Stimulated activated CD8-positive, alpha-beta memory T cell treated with anti-CD3 and anti-CD28 coated beads, Interleukin-7, amount 100 ng/mL, for 24 hours (primary cell): ENCODE measurements at places on chromosomes 12 and 14.

DNA sequence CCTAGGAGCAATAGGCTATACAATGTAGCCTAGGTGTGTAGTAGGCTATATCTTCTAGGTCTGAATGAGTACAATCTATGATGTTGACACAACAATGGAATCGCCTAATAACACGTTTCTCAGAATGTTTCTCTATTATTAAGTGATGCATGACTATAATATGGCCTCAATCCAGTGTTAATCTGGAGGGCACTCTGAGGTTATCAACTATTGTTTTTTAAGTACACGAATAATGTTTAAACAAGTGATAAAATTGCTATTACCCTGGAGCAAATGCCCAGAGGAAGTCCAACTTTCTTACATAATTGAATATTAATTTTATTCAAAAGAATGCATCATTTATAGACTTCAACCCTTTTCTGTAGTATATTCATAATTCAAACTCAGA, 16.4 kb upstream of the CNIH1 start:
- DNase-seq: no peak

DNA sequence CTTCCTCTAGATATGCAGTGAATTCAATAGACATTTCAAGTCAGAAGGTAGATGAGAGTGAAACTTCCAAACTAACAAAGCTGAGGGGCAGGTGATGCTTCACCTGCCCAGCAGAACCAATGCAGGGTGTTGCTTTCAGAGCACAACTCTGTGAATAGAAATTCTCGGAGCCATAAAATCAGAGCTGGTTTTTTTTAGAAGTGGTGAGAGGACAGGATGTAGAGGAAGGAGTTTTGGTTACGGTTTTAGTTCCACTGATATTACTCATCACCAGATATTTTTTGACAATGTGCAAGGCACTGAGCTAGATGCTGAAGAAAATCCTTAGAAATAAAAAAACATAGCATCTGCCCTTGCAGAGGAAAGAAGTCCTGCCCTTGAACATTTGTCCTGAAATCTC, 62.2 kb downstream of the BMP4 start:
- no peak for DNase-seq

GRCh38 chr12:113469224-113469948, 2.3 kb downstream of the LHX5 start:
- no peak for DNase-seq

DNA sequence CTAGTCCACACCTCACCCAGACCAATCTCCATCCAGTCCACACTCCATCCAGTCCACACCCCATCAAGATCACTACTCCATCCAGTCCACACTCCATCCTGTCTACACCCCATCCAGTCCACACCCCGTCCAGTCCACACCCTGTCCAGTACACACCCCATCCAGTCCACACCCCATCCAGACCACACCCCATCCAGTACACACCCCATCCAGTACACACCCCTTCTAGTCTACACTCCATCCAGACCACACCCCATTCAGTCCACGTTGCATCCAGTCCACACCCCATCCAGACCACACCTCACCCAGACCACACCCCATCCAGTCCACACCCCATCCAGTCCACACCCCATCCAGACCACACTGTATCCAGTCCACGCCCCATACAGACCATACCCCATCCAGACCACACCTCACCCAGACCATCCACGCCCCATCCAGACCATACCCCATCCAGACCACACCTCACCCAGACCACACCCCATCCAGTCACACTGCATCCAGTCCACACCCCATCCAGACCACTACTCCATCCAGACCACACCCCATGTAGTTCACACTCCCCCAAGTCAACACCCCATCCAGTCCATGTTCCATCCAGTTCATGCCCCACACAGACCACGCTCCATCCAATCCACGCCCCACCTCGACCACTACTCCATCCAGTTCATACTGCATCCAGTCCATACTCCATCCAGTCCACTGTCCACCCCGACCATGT, 116.6 kb upstream of the RTL1 start:
- no peak for DNase-seq

DNA sequence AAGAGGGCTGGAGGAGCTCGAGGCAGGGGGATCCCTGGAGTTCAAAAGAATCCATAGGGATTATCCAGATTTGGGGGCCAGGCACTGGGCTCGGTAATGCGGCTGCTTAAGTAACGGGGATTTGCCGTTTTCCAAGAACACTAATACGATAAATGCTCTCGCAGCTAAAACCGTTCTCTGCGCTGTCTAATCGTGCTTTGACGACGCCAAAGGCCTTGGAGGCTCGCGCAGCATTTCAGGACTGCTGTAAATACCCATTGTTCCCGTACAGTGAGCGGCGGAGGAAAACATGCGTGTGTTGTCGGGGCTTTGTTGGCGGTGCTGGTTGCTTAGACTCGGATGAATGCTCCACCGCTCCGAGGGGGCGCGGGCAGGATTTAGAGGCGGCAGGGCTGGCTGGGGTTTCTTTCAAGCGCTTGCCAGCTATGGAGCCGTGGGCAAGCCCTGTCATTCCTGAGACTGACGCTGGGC, 26.2 kb downstream of the DIO3 start:
- no peak for DNase-seq

- no peak for DNase-seq
Measured at GRCh38 chr12:91732086-91732485, 413.6 kb downstream of the BTG1 start.

DNA sequence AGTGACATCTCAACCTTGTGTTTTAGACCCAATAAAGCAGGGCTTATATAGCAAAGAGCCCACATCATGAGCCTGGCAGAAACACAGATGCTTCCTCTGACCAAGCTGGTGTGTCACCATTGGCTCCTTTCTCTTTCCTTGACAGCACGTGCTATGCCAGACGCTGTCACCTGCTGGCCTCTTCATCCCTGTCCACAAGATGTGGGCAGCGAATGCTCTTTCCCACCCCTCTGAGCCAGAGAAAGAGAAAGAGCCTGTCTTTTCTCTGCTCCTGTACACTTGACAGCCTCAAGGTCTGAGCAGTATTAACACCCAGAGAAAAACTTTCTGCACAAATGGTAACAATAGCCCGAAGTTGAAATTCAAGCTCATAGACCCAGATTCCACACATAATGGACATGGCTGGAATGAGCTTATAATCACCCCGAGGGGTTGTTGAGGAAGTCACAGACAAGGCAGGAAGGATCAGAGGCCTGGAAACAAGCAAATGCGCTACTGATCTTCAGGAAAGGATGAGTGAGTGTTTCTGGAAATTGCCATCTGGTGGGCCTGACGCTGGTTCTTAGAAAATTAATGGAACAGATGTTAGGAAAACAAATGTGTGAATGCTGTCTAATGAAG, 8.9 kb downstream of the TGFB3 start:
- no peak for DNase-seq

GRCh38 chr14:48726080-48726642, 860.0 kb downstream of the RPS29 start:
- no peak for DNase-seq

- DNase-seq: no peak
Measured at GRCh38 chr14:49994951-49995561, 102.2 kb downstream of the ARF6 start.

DNA sequence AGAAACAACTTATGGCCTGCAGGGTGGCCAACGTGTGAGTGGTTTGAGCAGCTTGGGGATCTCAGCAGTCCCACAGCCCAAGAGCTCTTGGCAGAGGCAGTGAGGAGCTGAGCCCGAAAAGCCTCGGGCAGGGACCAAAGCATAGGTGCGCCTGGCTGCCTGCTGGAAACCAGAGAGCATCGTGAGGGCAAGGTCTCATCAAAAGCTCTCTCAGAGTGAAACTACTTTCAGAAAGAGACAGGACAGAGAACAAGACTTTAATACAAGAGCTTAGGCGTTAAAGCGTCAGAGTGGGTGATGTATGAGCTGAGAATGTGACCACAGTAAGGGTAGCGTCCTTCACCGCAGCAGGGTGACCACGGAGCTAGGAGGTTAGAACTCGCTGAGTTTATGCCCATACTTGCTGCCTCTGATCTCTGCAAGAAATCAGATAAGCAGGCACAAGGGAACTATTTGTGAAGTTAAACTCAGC, 30.8 kb downstream of the LGMN start:
- no peak for DNase-seq

DNA sequence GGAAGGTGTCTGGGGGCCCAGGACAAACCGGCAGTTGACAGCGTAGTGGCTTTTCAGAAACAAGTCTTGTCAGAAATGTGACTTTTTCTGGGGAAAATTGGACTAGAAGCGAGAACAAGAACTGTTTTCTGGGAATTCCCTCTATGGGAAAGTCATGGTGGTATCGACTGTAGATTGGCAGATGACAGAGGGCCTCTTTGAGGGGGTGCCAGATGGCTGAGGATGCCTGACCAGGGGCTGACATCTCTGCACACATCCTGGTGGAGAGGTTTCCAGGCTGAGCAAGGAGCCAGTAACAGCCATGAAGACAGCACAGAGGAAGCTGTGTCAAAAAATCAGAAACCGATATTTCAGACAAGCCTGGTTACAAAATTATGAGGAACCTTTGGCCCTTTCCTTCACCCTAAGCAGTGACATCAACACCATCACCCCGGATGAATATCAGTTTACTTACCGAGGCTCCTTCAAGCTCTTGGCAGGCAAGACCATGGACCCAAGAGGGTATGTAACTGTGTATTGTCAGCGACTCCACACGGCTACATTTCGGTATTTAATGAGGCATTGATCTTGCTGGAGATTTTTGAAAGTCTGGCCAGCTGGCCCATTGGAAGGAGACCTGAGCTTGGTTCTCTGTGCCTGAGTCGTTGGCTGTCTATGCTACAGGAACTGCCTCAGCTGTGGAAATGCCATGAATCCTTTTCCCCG, 1525.3 kb upstream of the TMEM132C start:
- DNase-seq: no peak

GRCh38 chr12:125098676-125099408, 33.6 kb downstream of the AACS start:
- no peak for DNase-seq
